ENCODE measurements at places on chromosomes 2 and 18. TPM values are rescaled to one million over a fixed set of nuclear protein-coding genes. Genes with fewer than 3 reads are reported as not detected.

FAM98A gene
- total RNA-seq = 46.8 TPM

REG1B gene
- not detected for total RNA-seq

HOXD4 gene
- total RNA-seq = not detected

ST3GAL5 gene
- 9.6 TPM for total RNA-seq

DNA sequence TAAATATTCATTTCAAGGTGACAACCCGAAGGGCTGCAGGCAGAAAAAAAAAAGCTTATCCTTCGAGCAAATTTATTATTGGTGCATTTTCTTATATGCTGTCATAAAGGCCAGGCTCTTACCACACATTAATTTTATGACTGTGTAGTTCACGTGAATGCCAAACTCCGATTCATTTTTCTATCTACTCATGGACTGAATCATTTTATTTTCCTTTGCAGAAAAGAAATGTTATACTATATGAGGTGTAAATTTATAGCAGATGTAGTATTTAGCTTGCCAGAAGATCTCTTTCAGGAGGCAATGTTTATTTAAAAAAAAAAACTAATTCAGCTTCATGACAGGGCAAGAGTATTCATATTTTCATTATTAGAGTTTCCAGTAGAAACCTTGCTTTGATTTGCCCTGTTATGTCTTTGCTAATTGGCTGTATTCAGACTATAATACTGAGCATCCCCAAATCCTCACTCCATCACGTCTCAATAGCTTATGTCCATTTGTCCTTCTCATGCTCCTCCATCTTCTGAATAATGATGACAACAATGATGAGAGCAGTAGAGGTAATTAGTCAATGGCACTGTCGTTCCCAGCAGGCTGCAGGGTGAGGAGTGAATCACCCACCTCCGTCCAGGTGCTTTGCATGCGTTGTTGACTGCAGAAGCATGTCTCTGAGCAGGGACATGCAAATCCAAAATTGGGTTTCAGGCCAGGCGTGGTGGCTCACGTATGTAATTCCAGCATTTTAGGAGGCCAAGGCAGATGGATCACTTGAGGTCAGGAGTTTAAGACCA lies 101.1 kb upstream of the RAB12 start:
- no peak for DNase-seq

- no peak for DNase-seq
These were observed 121.5 kb downstream of the PIEZO2 start for GRCh38 chr18:11027862-11028261.

DNA sequence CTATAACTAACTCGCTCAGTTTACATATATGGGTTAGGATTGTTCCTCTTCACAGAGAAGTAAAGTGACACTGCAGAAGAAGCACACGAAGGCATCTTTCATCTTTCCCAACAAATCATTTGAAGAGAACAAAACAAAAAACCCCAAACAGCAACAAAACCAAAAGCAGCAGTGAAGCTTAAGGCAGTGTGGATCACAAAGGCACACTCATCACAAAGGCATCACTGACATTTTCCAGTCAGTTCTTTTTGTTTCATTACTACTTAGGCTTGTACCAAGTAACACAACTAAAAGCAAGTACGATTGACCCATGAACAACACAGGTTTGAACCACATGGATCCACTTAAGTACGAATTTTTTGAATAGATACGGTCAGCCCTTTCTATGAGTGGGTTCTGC lies 75.7 kb downstream of the RNF152 start:
- no peak for DNase-seq

DNA sequence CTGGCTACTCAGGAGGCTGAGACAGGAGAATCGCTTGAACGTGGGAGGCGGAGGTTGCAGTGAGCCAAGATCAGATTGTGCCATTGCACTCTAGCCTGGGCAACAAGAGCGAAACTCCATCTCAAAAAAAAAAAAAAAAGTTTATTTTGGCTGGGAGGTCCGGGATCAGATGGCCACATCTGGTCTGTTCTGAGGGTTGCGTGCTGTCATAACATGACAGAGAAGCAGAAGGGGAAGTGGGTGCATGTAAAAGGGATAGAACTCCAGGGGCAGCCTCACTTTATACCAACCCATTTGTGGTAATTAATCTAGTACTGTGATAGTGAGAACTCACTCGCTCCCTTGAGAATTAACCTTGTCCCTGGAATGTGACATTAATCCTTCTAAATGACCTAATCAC lies 101.2 kb downstream of the PTPN4 start:
- no peak for DNase-seq

- DNase-seq = no peak
These were observed 64.3 kb upstream of the CYP26B1 start for GRCh38 chr2:72211777-72212485.

UGT1A9 gene
- not detected for total RNA-seq

DNA sequence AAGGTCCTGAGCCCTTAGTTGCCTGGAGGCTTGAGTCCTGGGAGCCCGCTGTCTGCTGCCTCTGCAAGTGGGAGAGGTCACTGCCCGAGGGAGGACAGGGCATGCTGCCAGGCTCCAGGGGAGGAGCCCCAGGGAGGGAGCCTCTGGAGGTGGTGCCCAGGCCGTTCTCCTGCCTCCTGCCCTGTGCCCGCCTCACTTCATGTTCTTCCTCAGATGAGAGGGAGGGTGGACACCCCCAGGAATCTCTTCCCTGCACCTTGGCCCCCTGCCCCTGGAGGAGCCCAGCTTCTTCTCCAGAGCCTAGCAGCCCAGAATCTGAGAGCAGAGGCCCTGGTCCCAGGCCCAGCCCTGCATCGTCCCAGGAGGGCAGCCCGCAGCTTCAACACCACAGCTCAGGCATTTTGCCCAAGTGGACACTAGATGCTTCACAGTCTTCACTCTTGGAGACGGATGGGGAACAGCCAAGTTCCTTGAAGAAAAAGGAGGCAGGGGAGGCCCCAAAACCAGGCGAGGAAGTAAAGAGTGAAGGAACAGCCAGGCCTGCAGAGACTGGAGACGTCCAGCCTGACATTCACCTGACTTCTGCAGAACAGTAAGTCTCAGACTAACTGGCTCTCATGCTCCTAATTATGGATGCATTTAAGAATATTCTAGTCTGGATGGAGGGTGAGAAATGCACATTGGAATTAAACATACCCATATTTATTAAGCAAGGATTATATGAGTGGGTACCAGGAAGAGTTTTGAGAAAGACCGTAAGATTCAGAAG lies 12.1 kb downstream of the PSD4 start:
- DNase-seq = no peak

C2orf66 gene
- total RNA-seq = not detected

GRCh38 chr2:8191427-8191826 lies 490.4 kb upstream of the ID2 start:
- DNase-seq = no peak

TUBB8B gene
- total RNA-seq = not detected

CD8B2 gene
- total RNA-seq = 0.07 TPM

GRCh38 chr2:13545320-13545719 lies 828.6 kb downstream of the TRIB2 start:
- DNase-seq = no peak

MAP3K19 gene
- total RNA-seq = not detected

DNA sequence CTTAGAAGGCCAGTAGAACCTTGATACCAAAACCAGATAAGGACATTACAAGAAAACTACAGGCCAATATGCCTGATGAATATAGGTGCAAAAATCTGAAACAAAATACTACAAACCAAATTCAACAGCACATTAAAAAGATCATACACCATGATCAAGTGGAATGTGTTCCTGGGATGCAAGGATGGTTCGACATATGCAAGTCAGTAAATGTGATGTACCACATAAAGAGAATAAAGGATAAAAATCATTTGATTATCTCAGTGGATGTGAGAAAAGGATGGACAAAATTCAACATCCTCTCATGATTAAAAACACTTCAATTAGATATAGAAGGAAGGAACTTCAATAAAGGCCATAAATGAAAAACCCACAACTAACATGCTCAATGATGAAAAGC lies 129.6 kb downstream of the RTN4 start:
- DNase-seq = no peak

Measured in activated CD4-positive, alpha-beta memory T cell treated with anti-CD3 and anti-CD28 coated beads for 36 hours (primary cell).